Renal cortical epithelial cell (primary cell): ENCODE measurements at places on chromosomes 4 and X.

- no peak for DNase-seq
Observed at GRCh38 chrX:13774696-13775095, 40.1 kb downstream of the OFD1 start.

- DNase-seq: no peak
Observed at GRCh38 chrX:18098763-18099162, 121.9 kb downstream of the BEND2 start.

- DNase-seq: peak; percentile 59
Observed at GRCh38 chr4:107666134-107666533, 53.9 kb downstream of the PAPSS1 start.

GRCh38 chr4:181536196-181536746, 706.9 kb upstream of the TENM3 start:
- DNase-seq: no peak

DNA sequence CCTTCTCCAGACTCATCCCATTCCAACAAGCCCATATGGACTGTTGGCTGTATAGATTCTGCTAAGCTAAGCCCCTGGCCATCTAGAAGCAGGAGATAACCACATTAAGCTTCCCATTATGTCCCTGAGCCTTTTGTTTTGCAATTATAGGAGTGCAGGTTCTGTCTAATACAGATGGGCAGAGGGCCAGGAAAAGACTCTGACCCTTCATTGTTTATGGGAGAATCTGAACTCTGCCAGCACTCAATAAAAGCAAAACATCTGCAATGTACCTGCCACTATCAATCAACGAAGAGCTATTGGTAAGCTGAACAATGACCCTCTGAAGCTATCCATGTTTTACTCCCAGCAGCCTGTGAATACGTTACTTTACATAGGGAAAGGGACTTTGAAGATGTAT, 207.3 kb upstream of the CLNK start:
- DNase-seq: no peak

DNA sequence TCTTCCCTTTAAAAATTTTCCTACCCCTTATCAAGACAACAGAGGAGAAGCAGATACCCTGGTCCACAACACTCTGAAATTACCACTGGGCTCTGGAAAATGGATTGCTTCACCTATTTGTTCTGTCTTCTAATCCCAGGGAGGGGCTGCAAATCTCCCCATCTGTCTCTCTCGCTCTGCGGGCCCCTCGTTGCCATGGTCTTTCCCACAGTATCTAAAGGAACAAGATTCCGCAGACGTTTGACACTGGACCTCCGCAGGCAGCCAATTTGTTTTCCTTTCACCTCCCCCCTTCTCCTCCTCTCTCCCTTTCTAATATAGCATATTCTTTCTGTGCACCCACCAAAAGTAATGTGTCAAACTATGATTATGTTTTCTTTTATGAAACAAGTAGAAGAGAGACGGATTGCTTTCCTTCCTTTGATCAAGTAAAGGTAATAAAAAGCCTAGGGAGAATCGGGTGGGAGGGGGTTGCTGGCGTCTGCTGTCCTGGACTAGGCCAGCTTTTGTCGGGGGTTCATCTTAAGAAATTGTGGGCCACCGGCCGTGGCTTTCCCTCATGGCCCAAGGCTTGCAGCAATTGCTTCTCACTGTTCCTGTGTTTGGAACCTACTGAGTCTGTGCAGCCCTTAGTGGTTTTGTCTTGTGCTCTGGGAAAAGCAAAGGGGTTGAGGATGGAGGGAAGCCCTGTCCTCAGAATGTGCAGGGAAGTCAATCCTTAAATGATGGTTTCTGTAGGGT, 81.0 kb downstream of the MGST2 start:
- DNase-seq: no peak

DNA sequence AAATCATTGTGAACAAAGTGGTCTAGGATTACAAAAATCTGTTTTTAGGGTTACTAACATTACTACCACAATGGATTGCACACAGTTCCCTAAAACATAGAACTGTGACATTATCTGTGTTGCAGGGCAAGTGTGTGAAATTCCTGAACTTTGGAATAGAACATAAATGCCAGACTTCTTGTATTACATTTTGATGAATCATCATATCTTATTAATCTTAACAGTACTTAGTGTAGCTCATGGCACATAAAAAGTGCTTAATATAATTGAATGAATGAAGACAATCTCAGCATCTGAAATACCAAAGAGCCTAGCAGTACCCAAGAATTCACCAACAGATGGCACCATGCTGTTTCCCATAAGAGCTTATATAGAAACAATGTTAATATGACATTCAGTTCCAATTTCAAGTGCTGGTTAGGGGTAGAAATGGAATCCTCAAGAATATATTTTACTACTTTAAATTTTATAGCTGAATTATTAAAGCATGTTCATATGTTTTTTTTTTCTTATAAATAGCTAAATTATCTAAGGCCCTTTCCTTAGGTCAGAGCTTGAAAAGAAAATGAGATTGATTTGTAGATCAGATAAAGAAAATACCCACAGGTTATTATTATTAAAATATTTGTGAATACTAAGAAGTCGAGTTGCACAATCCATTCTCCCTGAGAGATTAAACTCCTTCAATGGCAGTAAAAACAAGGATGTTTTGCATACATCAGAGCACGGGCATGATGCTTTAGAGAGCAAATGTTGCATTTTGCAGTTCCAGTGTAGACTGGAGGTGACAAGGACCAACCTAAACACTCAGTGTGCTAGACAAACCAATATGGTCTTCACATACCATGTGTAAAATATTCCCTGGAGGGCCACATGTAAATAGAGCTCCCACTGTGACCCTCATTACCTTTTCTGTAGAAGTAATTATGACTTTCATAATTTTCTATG, 25.7 kb upstream of the SHISA3 start:
- DNase-seq: peak; percentile 78

GRCh38 chrX:24741330-24741729, 47.6 kb downstream of the POLA1 start:
- peak; percentile 2 for DNase-seq

- no peak for DNase-seq
Observed at GRCh38 chrX:135652602-135653001, 60.8 kb upstream of the CT45A1 start.

DNA sequence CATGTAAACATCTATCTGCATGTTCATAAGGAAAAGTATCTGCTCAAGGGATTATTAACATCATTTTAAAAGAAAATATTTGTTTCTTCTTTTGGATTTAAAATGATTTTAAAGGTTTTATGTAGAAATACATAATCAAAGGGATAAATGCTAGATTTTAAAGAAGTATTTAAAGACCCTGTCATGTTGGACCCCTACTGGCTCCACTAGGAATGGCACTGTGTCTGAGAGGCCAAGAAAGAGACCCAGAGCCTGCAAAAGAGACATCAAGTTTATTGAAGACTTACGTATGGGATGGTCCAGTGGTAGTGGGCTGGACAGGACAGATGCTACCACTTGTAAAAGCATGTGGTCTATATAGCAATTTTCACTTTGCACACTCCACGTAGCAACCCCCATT, 78.7 kb upstream of the PCDH18 start:
- no peak for DNase-seq
